ENCODE measurements at places on chromosomes 3 and 15.
A peak's percentile ranks its signal among the peaks of the same experiment; 100 is the strongest.

DNA sequence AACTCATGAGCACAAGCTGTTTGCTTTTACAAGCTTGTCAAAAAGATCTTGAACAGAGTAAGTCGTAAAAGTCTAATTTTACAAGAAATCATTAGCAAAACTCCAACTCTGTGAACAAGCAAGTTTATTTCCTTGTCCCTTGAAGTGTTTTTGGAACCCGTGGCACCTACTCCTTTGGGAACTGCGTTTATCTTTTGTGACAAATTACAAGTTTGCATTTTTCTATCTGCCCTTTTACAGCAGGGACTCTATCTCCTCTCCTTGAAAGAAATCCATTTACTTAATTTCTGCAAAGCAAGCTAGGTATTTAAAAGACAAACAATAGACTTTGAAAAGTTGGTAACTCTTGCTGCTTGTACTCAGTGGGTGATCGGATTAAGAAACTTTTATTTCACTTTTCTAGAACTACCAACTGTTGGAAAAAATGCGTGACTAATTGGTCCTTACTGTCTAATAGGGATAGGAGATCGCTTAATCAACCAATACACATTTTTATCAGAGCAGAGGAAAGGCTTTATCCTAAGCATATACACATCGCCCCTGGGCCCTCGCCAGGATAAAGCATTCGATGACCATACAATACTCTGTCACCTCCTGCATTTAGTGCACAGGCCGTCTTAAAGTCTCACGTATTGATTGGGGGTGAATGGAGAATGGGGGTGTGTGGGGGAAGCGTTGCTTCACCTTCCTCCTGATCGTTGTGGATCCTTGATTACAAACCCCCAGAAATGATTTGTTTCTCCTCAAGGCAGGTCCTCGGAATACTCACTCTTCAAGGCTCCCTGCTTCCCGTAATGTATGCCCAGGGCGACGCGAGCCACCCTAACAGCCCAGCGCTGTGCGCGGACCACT is 1.7 kb downstream of the PRTG start:
- DNase-seq: no peak

GRCh38 chr15:64235552-64235951 is 72.7 kb upstream of the PPIB start:
- DNase-seq: no peak

GRCh38 chr3:150391161-150391560 is 16.9 kb upstream of the TSC22D2 start:
- no peak for DNase-seq

DNA sequence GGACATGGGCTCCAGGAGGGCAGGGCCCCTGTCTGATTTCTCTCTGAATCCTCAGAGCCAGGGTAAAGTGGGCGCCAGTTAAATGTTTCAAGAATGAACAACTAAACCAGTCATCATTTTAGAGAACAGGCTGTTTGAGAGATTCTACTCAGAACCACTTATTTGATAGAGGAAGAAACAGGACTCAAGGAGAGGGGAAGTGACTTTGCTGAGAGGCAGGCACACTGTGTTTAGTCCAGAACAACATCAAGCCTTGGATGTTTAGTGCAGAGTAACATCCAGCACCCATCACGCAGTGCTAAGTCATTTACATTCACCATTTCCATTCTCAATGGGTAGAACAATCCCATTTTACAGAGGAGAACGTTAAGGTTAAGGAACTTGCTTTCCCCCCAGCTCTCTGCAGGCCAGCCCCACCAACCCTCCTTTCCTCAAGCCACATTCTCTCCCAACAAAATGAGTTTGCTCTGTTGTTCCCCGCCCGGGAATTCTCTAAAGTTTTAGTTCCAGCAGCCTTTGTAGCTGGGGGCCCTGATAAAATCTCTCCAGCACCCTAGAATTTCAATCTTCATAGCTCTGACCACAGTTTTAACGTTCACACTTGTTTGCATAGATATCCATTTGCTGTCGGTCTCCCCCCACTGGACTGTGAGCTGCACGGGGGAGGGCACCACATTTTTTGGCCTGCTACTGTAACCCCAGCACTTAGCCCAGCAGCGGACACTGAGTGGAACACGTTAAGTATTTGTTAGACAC is 962 bp downstream of the NMNAT3 start:
- no peak for DNase-seq

DNA sequence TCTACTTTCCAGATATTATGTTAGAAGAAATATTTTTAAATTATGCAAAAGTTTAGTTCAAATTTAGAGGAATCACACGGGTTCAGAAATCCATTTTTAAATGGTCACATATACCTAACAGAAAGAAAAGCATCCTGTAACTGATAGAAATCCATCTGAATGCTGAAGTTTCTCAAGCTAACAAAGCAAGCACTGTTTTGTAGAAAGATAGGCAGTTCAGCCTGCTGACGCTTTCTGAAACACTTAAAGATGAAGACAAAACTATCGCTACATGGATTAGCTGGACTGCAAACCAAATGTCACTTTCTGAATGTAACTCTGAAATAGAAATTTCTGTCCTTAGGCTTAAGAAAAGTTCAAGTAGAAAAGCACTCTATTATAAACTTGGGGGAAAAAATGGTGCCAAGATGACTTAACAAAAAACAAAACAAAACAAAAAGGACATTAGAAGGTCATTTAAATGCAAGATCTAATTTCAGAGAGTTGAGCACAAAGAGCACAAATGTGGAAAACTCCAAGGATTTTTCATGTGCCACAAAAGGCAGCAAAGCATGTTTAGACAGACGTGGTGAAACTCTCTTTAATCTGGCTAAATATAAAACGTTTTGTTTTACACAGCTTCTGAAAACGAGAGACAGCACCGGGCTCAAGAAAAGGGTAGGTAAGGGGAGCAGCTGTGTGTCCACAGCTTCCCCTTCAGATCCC is 1.2 kb downstream of the PLOD2 start:
- no peak for DNase-seq

- DNase-seq: no peak
These were observed 211.8 kb downstream of the MCTP2 start for GRCh38 chr15:94443186-94443585.

DNA sequence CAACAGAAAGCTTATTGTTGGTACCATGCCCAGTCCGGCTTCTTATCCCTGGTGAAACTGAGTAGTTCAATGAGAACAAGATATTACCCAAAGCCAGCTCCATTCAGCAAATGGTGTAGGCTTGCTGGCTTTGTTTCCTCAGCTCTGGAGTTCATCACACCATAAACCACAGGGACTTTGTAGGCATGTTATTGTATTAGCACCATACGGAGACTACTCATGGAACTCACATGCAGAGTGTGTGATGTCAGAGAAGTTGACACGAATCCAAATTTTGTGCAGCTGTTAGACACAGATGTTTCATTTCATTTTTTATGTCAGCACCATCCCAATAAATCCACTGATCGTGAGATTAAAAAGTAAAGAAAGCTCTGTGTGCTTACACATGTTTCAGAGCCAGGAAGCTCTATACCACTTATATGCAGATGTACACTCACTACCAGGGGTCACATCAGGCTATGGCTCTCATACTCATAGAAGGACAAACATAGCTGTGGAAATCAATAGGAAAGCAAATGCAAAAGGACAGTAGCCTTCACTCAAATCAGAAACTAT is 63.4 kb upstream of the LEKR1 start:
- DNase-seq: peak; percentile 96

DNA sequence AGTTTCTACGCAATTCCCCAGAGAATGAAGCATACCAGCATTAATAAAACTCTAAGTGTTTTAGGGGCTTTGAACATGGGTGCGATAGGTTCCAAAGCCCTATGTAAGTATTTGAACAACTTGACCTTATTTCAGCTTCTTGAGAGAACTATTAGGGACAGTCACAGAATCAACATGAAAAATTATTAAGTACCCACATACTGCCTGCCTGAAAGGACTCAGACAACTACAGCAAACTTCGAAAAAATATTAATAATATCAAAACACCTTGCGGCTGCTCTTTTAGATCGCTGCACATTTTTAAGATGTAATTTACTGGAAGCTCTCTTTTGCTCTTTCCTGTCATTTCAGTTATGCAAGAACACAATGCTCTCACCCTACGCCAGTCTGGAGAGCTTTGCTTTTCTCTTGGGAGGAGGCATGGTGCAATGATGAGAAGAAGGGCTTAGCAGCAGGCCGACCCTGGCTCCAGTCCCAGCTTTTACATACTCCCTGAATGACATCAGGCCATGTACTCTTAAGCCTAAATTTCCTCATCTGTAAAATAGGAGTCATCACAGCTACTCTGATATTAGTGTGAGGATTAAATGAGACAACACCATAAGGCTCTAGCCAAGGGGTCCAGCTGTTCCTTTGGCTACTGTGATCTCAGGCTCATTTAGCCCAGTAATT is 640.7 kb downstream of the FHIT start:
- DNase-seq: peak; percentile 64

Data from fibroblast of skin of left biceps (primary cell).